NCI-H187 treated with DMSO at 0.1 percent for 48 hours (cell line): ENCODE measurements at places on chromosomes 16 and 17.

GRCh38 chr16:48340054-48340453 lies 45.2 kb downstream of the SIAH1 start:
- no peak for DNase-seq

GRCh38 chr17:28523186-28523585 lies 17.0 kb downstream of the FOXN1 start:
- no peak for DNase-seq

- no peak for DNase-seq
Measured at GRCh38 chr16:31467151-31467773, 4.7 kb upstream of the TGFB1I1 start.

DNA sequence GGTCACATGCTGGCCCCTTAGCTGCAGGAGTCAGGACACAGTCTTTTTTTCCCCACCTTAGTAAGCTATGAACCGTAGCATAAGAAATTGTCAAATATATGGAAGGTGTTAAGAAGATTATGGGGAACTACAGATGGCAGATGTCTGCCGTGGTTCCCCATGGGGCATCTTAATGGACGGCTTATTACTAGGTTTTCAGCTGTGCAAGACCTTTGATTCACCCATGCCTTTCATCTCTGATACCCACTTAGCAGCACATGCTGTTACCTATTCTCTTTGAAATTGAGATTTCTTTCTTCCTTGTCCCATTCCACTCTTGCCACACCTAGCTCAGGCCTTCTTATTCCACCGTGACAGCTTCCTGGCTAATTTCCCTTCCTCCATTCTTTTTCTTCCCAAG lies 70.7 kb downstream of the RPTOR start:
- DNase-seq, result no peak

- DNase-seq, result no peak
Measured at GRCh38 chr16:66344533-66345145, 21.9 kb upstream of the CDH5 start.

- DNase-seq, result no peak
Measured at GRCh38 chr17:74521701-74522201, 9.5 kb downstream of the CD300LB start.

GRCh38 chr17:80109066-80109660 lies 7.8 kb downstream of the GAA start:
- no peak for DNase-seq

GRCh38 chr16:25959221-25959620 lies 267.5 kb downstream of the HS3ST4 start:
- DNase-seq, result no peak

DNA sequence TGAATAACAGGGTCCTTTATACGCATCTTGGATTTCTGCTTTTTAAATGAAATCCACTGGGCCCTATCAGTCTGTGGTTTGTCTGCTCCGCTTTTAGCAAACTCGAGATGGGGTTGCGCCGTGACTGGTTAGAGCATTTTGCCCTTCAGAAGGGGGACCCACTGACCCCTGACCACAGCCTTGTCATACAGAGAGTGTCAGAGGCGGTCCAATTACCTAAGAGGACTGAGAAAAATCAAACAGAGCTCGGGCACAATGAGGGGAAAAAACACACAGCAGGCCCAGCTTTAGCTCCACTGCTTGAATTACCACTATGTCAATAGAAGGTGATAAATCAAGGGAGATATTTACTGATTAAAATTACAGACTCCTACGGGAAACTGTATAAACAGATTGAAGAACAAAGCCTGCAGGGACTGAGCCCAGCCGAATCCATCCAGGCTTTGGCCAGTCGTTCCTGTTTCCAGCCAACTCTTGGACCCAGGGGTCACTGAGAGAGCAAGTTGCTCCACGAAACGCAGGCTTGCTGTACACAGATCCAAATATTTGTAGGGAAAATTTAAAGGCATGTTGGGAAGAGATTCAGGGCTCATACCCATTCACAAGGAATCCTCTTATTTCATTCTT lies 131.9 kb upstream of the ZFHX3 start:
- DNase-seq, result peak; percentile 61

GRCh38 chr16:83971165-83972130 lies 3.4 kb downstream of the NECAB2 start:
- DNase-seq, result no peak

GRCh38 chr17:31802502-31802901 lies 56.5 kb downstream of the COPRS start:
- no peak for DNase-seq

DNA sequence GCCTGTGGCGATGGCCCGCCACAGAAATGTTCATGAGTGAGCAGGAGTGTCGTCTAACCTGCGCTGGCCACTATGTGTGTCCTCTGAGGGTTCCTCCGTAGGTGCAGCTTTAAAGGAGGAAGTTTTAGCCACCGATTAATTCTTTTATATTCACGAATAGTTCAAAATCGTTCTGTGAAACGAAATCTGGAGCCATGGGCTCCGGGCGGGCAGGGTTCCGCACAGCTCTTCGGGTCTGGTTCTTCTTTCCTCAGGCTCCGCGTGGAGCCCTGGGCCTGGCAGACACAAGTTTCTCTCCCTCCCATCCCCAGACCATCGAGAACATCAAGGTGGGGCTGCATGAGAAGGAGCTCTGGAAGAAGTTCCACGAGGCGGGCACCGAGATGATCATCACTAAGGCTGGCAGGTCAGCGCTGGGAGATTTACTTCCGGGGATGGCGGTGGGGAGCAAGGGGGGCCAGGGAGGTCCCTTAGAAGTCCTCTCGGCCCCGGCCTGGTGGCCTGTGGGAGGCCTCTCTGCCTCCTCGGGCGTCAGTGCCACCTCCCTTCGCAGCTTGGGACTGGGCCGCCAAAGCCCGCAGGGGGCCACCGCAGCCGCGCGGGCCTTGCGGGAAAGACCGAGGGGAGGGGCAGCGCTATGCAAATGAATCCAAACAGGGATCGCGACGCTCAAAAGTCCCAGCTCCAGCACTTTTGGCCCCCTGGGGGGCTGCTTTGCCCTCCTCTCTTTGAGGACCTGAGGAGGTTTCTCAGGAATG lies 5.2 kb downstream of the TBX4 start:
- no peak for DNase-seq

GRCh38 chr16:24936151-24936550 lies 79.0 kb downstream of the ARHGAP17 start:
- DNase-seq, result no peak

DNA sequence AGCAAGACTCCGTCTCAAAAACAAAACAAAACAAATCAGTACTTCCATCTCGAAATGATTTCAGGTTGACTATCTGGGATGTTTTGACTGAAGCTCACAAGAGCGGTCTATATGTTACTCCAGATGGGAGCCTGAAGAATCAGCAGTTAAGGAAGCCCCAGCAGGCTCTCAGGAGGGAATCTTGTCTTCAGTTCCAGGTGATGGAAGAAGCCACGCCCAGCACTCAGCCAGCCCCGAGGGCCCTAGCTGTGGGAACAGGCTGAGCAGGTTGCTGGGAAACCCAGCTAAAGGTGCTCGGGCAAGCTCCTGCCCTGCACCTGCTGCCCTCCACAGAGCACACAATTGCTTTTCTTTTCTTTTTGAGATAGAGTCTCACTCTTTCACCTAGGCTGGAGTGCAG lies 32.4 kb downstream of the WIPI1 start:
- DNase-seq, result peak; percentile 64

- no peak for DNase-seq
Measured at GRCh38 chr16:50677351-50677750, 3.8 kb downstream of the SNX20 start.

DNA sequence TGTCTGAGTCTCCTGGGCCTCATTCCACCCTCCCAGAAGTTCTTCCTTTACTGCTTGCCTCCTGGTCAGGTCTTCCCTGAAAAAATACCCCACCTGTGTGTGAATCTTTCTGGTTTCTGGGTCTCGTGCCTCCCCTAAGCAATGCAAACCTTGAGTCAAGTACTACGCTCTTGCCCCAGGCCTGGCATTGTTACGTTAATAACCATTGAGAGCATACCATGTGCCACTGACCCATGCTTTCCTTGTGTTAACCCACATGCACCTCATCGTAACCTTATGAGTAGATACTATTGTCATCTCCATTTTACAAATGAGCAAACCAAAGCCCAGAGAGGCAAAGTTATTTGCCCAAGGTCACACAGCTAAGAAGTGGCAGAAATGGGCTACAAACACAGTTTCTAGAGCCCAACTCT lies 25.4 kb upstream of the TOB1 start:
- DNase-seq, result no peak

DNA sequence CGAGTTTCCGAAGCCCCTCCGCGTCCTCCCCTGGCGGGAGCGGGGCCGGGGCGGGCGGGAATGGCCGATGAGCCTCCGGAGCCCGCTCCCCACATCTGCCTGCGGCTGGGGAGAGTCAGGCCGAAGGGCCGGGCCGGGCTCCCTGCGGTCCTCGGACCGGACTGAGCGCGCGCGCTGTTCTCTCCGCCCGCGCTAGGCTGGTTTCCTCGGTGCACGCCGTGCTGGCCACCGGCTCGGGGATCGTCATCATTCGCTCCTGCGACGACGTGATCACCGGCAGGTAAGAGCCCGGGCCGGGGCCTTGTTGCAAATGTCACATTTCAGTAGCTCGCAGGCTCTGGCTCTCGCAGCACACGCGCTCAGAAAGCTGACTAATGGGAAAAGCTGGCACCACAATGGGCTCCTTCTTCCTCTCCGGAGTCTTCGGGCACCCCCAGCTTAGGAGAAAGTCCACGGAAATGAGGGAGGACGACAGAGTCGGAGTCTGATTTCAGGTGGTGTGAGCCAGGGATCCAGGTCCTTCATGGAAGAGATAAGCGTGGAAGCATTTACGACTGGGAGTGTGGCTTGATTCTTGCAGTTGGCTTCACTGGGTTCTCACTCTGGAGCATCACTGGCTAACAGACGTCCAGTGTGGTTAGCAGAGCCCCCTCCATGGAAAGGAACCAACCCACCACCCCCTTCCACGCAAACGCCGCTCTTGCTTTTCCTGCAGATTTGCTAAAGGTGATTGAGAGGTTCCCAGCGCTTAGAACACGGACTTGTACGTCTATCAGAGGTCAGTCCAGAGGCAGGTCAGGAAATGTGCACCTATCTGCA lies 715 bp downstream of the TLCD3A start:
- DNase-seq, result no peak

GRCh38 chr16:27193300-27193990 lies 9.9 kb upstream of the KDM8 start:
- no peak for DNase-seq

DNA sequence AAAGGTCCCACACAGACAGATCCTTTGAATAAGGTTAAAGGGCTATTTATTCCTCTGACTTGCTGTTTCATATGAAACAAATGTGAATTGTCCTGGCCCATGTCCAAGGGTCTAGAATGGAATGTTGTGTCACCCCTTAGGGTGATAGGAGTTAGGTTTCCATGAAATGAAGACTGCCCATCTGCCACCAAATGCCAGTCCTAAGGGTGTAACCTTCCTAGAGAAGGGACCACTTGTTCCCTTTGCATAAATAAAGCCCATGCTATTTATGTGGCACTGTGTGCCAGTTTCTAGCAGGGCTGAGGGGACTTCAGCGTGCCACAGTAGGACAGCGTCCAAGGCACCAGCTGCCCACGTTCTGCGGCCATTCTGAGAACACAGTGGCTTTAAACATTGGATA lies 171.3 kb downstream of the ABCA8 start:
- no peak for DNase-seq
